ENCODE measurements at places on chromosomes 13 and 19.

GRCh38 chr19:47755762-47756626 lies 10.6 kb downstream of the NOP53 start:
- DNase-seq: no peak

- peak; percentile 55 for DNase-seq
Measured at GRCh38 chr13:44837250-44837649, 152.0 kb downstream of the NUFIP1 start.

GRCh38 chr19:6041071-6041470 lies 63.1 kb upstream of the RANBP3 start:
- no peak for DNase-seq

DNA sequence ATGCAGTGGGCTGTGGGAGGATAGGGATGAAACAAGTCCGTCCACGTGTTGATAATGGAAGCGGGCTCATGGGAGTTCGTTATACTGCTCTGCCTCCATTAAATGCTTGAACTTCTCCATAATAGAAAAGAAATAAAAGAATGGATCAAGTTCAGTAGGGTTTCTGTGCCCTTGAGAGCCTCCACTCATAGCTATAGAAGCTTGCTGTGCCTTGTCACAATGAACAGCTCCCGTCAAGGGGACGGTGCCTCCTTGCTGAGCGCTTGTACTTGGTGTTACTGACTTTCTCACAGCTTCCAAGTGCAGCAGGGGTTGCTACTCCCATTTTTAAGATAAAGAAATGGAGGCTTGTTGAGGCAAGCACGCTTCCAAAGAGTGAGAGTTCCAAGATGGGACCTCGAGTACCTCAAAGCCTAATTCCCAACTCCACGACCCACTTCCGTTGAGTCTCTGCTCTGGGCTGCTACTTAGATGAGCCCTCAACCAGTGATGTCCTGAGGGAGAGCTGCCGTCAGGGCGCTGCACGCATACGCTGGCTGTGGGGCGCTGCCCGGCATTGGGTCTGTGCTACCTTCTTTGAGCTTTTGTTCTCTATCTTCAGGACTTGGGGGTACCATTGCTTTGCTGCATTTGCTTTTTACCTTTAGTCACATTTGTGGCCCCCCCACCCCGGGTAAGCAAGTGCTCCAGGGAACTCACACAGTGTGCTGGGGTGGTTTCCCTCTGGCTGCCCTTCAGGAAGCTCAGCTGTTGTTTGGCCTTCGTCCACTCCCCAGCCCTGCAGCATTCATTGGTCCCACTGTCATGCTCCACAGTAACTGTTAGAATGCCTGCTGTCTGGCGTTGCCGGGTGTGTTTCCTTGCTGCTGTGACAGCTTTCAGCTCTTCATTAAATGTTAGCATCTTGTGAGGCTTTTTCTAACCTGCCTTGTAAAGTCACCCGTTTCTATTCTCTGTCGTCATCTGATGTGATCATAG lies 9.5 kb downstream of the SNRNP70 start:
- no peak for DNase-seq

DNA sequence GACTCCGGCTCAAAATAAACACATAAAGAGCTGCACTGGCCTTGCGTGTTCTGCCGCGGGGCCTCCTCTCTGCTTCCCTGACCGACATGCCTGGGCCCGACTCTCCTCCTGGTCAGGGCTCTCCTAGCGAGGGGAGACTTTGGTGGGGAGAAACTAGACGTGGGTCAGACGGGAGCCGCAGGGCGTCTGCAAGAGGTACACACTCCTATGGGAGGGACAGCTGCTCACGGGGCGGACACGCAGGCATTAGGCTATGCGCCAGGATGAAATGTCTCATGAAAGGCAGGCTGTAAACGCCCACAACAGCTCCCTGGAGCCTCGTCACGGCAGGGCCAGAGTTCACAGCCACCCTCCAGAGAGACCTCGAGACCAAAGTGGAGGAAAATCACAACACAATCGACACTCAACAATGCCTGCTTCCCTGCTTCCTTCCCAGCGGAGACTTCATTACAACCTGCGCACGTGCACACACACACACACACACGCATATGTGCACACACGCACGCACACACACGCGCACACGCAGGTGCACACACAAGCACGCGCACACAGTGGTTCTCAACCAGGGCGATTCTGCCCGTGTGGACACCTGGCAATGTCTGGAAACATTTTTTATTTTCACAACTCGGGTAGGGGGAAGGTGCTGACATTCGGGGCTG lies 5.8 kb downstream of the SLC39A3 start:
- DNase-seq: peak; percentile 27

- peak; percentile 96 for DNase-seq
Measured at GRCh38 chr13:110233181-110233950, 73.6 kb downstream of the COL4A1 start.

GRCh38 chr13:40792284-40793051 lies 3.1 kb downstream of the SLC25A15 start:
- no peak for DNase-seq

GRCh38 chr19:15109768-15110417 lies 2.7 kb downstream of the SYDE1 start:
- no peak for DNase-seq

DNA sequence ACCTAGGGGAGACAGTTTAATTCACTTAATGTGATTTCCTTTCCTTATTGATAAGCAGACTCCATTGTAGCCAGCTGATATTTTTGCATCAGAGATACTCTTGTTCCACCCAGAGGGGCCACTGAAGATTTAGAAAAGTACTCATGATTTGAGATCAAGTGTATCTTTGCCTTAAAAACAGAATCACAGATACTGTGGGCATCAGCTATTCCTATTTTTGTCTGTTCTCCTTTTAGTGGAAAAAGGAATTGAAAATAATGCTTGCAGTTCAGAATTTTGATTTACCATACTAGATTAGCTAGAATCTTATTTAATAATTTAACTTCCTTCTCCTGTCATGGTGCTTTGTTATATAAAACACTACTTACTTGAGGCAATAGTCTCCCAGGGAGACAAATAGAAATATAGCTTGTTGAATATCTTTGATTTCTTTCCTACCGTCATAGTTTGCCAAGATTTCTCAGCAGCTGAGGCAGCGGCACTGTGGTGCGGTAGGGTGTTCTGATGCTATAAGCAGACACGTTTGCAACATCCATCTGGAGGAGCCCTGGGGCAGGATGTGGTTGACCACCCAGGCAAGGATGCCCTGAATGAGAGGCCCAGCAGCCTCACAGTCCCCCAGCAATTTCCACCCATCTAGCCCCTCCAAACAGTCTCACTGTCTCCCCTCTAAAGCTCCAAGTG lies 47.0 kb upstream of the RAP2A start:
- no peak for DNase-seq

DNA sequence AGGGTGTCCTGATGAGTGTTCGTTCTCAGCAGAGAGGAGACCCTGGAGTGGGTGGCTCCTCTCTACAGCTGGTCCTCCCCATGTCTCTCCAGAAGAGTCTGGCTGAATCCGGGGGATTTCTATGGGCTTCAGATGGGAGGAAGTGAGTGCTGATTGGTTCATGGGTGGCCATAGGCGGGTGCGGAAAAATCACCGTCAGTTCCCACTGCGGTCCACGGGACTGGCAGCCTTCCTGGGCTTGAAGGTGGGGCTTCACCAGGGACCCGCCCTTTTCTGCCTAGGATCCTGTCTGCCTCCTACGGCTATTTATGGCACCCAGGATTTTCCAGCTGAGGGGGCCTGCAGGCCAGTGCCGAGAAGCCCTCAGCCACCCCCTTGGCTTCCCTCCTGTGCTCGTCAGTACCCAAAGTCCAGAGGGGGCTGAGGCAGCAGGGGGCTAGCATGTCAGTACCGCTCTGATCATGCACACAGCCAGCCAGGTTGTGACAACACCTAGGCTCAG lies 18.4 kb downstream of the CPB2 start:
- DNase-seq: no peak
